Left ventricle myocardium inferior (tissue), 1 donor: ENCODE measurements at places on chromosomes 11 and 22. TPM values are rescaled to one million over a fixed set of nuclear protein-coding genes. Genes with fewer than 3 reads are reported as not detected.

GRCh38 chr11:69624293-69624692 is 16.7 kb upstream of the CCND1 start:
- H3K36me3 ChIP-seq = no peaks in the 10 kb centered on the region
- no peaks in the 10 kb centered on the region for H3K4me1 ChIP-seq
- H3K27ac ChIP-seq = no peak overlapping the region
- no peak overlapping the region for H3K4me3 ChIP-seq
- no peak for DNase-seq

- H3K4me1 ChIP-seq = peaks cover 8% of the 10 kb centered on the region
- no peaks in the 10 kb centered on the region for H3K36me3 ChIP-seq
- H3K27me3 ChIP-seq = no peaks in the 10 kb centered on the region
- no peak overlapping the region for H3K27ac ChIP-seq
- DNase-seq = peak; percentile 33
Measured at GRCh38 chr11:27795955-27796861, 96.0 kb upstream of the BDNF start.

GRCh38 chr11:126352934-126353801 is 2.3 kb upstream of the ST3GAL4 start:
- no peak overlapping the region for H3K4me3 ChIP-seq
- no peaks in the 10 kb centered on the region for H3K36me3 ChIP-seq
- H3K27ac ChIP-seq = no peak overlapping the region
- H3K27me3 ChIP-seq = no peaks in the 10 kb centered on the region
- peaks cover 94% of the 10 kb centered on the region for H3K4me1 ChIP-seq
- DNase-seq = no peak

GRCh38 chr11:60919956-60920355 is 4.3 kb upstream of the TMEM132A start:
- H3K36me3 ChIP-seq = peaks cover 39% of the 10 kb centered on the region
- no peak overlapping the region for H3K4me3 ChIP-seq
- no peak overlapping the region for H3K27ac ChIP-seq
- peaks cover 68% of the 10 kb centered on the region for H3K4me1 ChIP-seq

The EXPH5 gene
- 0.88 TPM for total RNA-seq
